Aorta (tissue), 5 donors: ENCODE measurements at places on chromosomes 4 and X.

GRCh38 chr4:175447016-175447415, 365.0 kb downstream of the GPM6A start:
- H3K27me3 ChIP-seq = no peaks in the 10 kb centered on the region
- H3K4me3 ChIP-seq = no peak overlapping the region
- H3K36me3 ChIP-seq = no peaks in the 10 kb centered on the region
- no peak overlapping the region for H3K27ac ChIP-seq

GRCh38 chrX:127877318-127877717, 174.9 kb downstream of the ACTRT1 start:
- no peaks in the 10 kb centered on the region for H3K36me3 ChIP-seq
- DNase-seq = no peak
- no peaks in the 10 kb centered on the region for H3K4me1 ChIP-seq
- H3K27ac ChIP-seq = no peak overlapping the region
- no peaks in the 10 kb centered on the region for H3K27me3 ChIP-seq

DNA sequence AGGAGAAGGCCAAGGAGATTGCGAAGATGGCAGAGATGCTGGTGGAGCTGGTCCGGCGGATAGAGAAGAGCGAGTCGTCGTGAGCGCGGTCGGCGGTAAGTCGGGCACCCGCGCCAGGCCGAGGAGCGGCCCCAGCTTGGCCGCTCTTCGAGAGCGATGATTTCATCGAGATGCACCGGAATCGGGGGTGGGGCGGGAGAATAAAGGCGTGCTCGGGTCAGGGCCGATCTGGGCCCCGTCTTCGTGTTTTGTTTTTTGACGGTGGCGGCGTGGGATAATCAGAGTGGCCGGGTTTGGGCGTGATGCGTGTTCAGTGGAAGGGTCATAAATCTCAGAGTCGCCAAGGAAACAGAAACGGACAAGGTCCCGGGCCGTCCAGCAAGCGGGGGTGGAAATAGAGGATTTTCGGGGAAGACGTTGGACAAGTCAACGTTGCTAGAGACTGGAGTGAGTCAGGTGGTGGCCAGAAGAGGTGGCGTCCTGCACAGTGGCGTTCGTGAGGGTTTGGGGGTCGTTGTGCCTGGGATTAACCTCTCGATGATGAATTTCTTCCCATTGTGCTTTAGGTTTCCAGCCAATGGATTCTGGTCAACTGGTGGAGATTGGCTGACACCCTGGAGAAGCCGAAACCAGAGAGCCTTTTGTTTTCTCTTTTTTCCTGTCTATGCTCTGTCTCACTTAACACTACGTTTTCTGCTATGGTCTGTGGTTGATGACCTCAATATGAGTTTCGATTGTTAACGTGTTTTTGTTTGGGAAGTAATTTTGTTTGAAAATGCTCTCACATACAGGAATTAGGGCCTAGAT, 882 bp downstream of the MRFAP1 start:
- peak; percentile 73 for DNase-seq
- peaks cover 6% of the 10 kb centered on the region for H3K4me1 ChIP-seq

- DNase-seq = no peak
- no peaks in the 10 kb centered on the region for H3K4me1 ChIP-seq
- H3K27ac ChIP-seq = no peak overlapping the region
- H3K36me3 ChIP-seq = no peaks in the 10 kb centered on the region
- no peaks in the 10 kb centered on the region for H3K27me3 ChIP-seq
Observed at GRCh38 chr4:173367285-173367684, 3.5 kb upstream of the SAP30 start.
